Renal pelvis (tissue), 12 donors: ENCODE measurements at places on chromosomes 3 and 15. TPM values are rescaled to one million over a fixed set of nuclear protein-coding genes. Genes with fewer than 3 reads are reported as not detected.

The RARRES1 gene
- 19.9 TPM for polyA plus RNA-seq

The SENP7 gene
- polyA plus RNA-seq = 78.3 TPM

GRCh38 chr15:29962407-29962806 is 120.3 kb upstream of the GOLGA8J start:
- no peak for DNase-seq

GRCh38 chr15:92079047-92079446 is 225.5 kb downstream of the SLCO3A1 start:
- DNase-seq = no peak

DNA sequence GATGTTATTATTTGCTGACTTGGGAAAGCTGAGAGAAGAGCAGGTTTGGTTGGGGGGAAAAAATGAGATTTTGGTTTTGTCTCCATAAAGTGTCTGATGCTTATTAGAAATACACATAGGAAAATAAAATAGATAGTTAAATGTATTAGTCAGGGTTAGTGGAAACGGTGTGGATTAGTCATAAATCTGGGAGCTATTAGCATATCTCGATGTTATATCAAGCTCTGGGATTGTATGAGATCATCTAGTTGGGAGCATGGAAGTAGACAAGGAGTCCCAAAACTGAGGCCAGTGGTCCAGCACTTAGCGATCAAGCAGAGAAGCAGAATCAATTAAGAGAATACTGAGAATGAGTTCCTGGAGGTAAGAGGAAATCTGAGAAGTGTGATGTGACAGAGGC is 845.5 kb downstream of the ROBO2 start:
- DNase-seq = no peak

DNA sequence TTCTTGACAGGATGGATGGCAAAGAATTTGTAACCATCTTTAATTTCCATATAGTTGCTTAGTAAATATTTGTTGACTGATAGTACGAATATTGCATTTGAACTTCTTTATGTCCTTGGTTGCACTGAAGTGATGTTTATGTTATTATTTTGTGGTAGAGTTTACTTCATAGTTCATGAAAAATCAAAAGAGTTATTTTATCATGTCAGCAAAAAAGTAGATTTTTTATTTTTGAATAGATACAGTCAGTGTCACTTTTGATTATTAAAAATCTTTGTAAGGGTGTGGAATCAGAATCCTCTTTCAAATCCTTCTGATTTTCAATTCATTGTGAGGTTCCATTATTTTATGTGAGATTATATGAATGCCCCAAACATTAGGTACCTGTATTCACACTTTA is 35.0 kb downstream of the FILIP1L start:
- DNase-seq = no peak
